ENCODE measurements at places on chromosomes 16 and 17.

DNA sequence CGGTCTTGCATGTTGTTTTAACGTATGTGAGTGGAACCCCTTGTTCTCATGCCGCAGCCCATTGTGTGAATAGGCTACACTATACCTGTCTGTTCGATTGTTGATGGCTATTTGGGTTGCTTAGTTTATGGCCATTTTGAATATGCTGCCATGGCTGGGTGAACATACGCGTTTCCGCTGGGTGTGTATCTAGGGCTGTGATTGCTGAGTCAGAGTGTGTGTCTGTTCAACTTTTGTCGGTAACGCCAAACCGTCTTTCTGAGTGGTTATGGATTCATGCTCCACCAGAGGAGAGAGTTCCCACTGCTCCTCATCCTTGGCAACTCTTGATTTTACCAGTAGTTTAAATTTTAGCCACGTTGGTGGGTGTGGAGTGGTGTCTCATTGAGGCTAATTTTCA, 77.0 kb downstream of the METRNL start:
- DNase-seq: no peak

DNA sequence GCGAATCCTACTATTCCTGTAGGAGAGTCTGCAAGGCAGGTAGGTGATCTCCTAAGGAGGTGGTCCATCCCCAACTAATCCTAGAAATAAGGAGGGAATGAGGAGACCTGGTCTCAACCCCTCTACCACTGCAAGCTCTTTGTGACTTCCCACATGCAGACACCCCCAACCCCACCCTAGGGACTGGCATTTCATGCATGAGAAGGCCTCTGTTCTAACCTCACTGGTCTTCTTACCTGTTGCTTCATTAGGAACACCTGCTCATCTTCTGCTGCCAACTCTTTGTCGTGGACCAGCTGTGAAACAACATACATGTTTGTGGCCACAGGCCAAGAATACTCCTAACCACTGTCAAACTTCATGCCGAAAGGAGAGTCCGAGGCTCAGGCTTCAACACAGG, 22.6 kb downstream of the DYNC1LI2 start:
- no peak for DNase-seq

GRCh38 chr17:76681222-76682137, 29.3 kb downstream of the MXRA7 start:
- DNase-seq: peak; percentile 30

DNA sequence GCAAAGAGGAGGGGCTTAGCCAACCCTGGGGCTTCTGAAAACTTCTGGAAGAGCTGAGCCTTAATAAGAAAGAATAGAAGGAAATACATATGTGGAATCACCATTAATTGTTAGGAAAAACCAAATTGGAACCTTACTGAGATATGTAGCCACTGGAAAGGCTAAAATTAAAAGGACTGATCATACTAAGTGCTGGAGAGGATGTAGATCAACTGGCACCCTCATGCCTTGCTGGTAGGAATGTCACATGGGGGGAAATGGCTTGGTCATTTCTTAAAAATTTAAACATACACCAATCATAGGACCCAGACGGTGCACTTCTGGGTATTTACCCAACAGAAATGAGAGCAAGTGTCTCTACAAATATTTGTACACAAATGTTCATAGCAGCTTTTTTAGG, 11.1 kb downstream of the BMERB1 start:
- DNase-seq: no peak

DNA sequence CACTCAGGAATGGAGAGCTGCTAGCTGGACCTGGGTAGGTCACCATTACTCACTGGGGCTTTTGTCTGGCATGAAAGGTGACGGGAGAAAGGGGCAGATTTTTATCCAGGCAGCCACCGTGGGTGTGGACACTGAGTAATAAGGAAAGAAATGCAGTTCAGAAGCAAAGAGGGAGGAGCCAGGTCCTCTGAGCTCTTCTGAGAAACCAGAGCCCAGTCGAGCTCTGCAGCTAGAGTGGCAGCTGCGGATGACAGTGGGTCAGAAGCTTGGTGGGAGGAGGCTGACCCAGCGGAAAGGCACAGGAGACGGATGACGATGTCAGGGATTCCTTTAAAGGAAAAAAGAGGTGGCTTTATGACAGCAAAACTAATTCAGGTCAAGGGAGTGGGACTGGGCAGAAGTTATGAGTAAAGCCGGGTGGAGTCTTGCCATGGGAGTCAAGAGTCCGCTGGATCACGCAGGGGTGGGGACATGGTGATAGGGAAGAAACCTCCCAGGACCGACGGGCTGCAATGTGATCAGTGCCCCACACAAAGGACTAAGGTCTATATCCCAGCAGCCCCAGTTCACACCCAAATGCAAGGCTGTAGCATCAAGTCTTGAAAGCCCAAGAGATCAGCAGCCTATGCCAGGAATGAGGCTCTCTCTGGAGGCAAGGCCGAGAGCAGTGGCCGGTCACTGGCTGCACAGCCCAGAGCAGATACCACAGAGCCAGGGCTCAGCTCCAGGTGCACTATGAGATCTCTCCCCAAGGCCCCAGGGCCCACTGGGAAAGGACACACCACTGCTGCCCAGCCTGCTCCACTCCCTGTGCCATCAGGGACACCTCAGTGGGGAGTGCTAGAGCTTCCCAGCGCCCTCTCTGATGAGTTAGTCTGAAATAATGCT, 6.3 kb upstream of the MNT start:
- DNase-seq: no peak

DNA sequence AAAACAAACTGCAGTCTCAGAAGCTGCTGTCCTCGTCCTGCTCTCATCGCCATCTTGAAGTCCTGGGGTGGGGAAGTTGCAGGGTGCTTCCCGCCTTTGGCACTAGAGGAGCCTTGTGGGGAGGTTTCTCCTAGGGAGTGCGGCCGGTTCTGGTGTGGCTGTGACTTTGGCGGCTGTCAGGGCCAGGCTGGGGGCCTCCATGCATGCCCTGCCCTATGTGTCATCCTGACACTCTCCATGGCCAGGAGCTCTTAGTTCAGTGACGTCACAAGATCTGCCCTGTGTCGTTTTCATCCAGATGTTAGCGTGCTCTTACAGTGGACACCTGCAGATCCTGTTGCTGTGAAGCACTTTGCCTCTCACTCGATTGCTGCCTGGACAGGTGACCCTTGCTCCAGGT, 49.6 kb downstream of the PLD6 start:
- DNase-seq: no peak

- no peak for DNase-seq
Observed at GRCh38 chr16:5175266-5175665, 77.7 kb upstream of the EEF2KMT start.

- no peak for DNase-seq
Observed at GRCh38 chr17:65228287-65228686, 91.1 kb downstream of the RGS9 start.

DNA sequence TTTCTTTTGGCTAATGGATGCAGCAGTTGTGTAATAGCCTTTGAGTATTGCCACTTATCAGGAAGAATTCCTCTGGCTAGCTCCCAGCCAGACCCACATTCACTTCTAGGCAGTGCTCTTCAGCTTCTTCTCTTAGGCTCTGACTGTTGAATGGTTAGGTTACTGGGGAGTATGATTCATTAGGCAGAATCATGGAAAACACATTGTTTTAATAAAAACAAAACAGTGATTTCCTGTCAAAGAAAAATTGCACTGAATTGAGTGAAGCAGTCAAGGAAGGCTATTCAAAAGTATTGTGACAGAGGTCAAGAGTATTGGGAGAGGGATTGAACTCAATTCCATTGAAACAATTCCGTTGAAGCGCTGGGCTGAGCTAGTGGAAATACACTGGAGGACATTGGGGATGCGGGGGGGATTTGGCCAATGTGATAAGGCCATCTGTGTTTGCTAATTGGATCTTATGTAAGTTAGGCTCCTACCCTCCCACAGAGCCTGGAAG, 68.0 kb downstream of the CNTNAP4 start:
- no peak for DNase-seq

DNA sequence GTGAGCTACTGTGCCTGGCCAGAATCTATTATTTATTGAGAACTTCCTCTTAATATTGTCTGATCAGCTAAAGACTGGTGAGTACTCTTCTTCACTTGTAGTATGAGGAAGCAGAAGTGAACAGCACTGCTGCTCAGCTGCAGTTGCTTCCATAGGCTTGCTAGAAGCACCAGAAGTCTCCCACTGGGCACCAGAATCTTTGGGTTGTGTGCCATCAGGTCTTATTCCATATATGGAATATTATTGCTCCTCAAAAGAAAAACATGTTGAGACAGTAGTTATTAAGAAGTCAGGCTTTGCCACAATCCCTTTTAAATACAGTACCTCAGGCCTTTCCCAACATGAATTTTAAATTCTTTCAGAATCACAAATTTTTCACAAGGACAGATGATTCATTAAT, 17.2 kb downstream of the SNTB2 start:
- DNase-seq: no peak

- no peak for DNase-seq
Observed at GRCh38 chr17:78882540-78883088, 20.4 kb downstream of the CEP295NL start.

- no peak for DNase-seq
Observed at GRCh38 chr17:79988185-79988971, 47.3 kb downstream of the TBC1D16 start.

DNA sequence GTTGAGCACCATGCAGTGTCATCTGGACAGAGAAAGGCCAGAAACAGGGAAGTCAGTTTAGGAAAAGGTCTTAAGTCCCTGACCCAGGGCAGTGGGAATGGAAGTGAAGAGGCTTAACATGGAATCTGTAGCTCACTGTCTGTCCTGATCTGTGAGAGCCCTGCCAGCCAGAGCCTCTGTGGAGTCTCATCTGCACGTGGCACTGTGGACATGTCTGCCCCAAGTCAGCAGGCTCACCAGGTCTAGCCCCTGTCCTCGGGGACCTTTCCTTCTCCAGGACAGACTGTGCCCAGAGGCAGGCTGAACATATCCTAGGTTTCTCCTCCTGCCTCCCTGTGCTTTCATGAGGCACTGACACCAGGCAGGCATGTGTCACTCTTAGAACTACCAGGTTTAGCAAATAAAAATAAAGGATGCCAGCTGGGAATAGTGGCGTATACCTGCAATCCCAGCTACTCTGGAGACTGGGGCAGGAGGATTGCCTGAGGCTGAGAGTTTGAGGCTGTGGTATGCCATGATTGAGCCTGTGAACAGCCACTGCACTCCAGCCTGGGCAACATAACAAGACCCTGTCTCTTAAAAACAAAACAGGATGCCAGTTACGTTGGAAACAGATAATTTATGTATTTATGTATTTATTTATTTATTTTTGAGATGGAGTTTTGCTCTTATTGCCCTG, 22.4 kb downstream of the UNK start:
- DNase-seq: no peak

DNA sequence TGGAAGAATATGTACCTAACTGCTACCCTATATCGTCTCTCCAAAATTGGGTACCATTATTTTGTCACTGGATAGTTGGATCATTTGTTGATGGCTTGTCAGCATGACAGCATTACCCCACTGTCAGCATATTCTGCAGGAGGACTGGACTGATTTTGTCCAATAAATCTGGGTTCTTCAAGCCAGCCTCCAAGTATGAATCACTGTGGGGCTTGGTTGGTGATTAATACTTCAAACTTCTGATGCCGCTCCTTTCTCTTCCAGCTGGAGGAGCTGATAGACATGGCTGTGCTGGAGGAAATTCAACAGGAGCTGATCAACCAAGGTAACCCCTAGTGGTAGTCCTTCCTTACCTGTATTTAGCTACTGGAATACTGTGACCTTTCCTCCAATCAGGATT, 2.5 kb downstream of the RPAIN start:
- no peak for DNase-seq

- no peak for DNase-seq
Observed at GRCh38 chr16:70163596-70163995, 10.0 kb upstream of the CLEC18C start.
